GM12891 (cell line): ENCODE measurements at places on chromosomes 16 and 17.

GRCh38 chr16:56938664-56939513, 6.9 kb downstream of the HERPUD1 start:
- no peak for DNase-seq

DNA sequence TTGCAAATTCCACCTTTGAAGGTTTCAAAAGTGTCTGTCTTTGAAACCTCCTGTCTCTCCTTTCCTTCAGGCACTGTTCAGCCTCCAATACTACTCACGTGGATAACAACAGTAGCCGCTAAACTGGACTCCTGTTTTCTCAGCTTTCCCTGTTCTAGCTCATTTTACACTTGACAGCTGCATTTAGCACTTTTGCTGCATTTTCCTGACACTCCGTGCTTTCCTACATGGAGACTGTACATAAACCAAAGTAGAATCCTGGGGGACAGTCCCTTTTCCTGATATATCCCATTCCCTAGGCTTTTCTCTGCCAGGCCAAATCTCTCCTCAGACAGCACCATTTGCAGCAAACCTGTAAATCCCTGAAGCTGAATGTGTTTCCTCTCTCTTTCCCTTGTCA, 3.6 kb downstream of the CCL5 start:
- DNase-seq = no peak

DNA sequence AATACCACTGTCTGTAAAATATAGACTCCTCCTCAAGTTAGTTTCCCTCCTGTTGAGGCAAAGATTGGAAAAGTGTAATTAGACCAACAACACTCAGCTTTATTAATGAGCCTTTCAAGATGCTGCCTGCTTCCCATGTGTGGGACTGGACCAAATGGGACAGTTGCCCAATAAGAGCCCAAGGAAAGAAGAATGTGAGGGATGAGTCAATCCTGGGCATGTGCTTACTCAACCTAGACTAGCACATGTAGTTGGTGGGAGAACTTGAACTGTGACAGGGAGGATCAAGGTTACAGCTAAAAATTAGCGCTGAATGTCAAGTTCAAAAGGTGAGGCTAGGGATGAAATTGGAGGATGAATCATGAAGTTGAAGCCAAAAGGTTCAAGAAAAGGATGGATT, 435.5 kb downstream of the CA10 start:
- DNase-seq = no peak

- no peak for DNase-seq
Observed at GRCh38 chr17:36594626-36595401, 3.1 kb downstream of the DHRS11 start.

DNA sequence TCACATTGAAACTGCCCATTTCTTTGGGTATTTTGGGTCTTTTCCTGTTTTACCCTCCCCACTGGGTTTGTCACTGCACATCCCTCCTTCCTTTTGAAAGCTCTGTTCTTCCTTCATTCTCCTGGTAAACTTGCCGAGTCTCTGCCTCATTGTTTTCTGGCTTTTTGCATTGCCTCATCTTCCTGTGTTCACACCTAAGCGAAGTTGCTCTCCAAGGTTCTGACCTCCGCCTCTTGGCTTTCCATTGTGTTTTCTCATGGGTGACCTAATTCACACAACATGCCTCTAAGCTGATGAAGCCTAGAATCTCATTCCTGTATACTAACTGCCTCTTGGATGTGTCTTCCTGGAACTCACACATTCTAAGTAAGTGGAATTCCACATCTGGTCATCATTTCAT, 1096.1 kb upstream of the EEF2KMT start:
- DNase-seq = no peak

- DNase-seq = no peak
Observed at GRCh38 chr16:53091466-53092211, 36.8 kb downstream of the CHD9 start.

GRCh38 chr17:38600906-38601305, 4.8 kb downstream of the SRCIN1 start:
- no peak for DNase-seq

- no peak for DNase-seq
Observed at GRCh38 chr17:80885947-80886582, 105.6 kb upstream of the CHMP6 start.

- peak; percentile 96 for DNase-seq
Observed at GRCh38 chr17:44210342-44211192, 8.9 kb downstream of the UBTF start.

- DNase-seq = no peak
Observed at GRCh38 chr17:6456321-6456720, 12.1 kb downstream of the PIMREG start.

DNA sequence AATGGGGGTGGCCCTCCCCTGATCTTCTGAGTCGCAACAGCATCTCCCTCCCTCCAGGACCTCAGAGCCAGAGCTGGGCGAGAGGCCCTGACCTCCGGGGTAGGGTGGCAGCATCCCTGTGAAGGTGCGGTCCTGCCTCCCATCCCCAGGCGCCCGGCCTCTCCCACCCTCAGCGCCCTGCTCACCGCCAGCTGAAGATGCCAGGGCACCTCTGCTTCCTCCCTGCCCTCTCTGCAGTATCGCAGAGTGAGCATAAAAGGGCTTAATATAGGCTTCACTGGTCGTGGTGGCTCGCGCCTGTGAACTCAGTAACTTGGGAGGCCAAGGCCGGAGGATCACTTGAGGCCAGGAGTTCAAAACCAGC, 10.7 kb upstream of the MPP2 start:
- no peak for DNase-seq

GRCh38 chr16:86714166-86714565, 135.8 kb downstream of the FOXL1 start:
- no peak for DNase-seq

GRCh38 chr16:88192601-88193000, 190.2 kb upstream of the ZNF469 start:
- DNase-seq = no peak

DNA sequence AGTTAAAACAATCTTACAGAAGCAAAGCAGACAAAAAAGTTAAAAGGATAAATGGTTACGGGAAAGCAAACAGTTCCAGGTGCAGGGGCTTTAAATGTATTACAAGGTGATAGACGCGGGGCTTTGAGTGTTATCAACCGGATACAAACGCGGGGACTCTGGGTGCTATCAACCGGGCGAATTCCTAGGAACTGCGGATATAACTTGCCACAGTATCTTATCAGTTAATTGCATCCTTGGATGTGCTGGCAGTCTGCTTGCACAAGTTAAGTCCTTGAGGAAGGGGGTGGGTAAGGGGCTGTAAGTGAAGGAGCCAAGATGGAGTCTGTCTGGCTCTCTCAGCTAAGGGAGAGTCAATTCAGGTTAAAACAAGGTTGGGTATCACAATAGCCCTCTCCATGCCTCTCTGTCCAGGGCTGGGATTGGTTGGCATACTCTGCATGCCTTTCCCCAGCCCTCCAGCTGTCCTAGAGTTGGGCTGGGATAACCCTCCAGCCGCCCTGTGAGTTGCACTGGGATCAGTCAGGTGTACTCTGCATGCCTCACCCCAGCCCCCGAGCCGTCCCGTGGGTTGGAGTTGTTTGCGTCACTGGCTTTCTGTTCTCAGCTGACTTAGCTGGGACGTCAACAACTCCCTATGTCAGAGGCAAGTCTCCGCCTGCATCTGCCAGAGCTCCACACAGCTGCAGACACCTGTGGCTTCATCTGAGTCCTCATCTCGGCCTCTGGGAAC, 40.9 kb downstream of the TMEM235 start:
- DNase-seq = no peak

- no peak for DNase-seq
Observed at GRCh38 chr17:56723421-56723820, 110.3 kb downstream of the C17orf67 start.

DNA sequence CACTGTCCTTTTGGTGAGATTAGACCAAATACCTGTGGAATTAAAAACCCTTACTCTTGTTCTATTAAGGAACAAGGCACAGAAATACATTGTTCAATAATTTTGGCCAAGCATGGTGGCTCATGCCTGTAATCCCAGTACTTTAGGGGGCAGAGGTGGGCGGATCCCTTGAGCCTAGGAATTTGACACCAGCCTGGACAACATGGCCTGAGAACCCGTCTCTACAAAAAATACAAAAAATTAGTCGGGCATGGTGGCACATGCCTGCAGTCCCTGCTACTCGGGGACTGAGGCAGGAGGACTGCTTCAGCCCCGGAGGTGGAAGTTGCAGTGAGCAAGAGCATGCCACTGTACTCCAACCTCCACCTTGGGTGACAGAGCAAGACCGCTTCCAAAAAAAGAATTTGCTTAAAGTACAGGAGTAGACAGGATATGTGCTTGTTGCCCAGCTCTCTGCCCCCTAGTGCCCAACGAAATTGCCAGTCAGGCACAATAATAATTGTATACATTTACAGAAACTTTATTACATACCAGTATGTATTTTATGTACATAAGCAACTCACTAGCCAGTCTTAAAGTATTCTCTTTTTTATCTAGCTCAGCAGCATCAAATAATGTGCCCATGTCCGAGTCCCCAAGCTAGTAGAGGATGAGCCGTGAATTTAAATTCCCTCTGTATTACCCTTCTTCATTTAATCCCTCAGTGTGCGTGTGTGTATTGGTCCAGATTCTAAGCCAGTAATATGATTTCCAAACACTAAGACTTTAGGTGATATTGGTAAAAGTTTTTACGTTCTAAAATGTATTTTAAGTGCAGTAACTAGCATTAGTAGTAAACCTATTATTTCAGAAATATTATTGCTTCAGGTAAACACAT, 1.4 kb downstream of the THUMPD1 start:
- DNase-seq = no peak

- DNase-seq = no peak
Observed at GRCh38 chr17:35256629-35257028, 13.8 kb downstream of the SLFN5 start.

GRCh38 chr16:22874394-22874793, 60.4 kb downstream of the HS3ST2 start:
- no peak for DNase-seq

DNA sequence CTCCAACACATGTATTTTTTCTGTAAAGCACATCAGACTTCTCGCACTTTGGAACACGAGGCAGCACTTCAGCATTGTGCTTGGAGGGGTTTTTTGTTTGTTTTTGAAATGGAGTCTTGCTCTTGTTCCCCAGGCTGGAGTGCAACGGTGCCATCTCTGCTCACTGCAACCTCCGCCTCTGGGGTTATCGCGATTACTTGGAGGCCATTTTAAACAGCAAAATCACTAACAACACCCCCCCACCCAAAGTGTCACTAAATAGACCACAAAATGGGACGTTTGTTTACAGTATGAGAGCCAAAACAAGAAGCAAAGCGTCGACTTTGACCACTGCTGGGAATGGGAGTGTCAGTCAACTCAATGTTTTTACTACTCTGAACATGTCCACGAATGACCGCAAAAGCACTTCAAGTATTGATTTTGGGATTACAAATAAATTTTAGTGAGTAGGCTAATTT, 9.0 kb upstream of the C16orf87 start:
- no peak for DNase-seq

GRCh38 chr16:53055541-53056391, 975 bp downstream of the CHD9 start:
- no peak for DNase-seq

DNA sequence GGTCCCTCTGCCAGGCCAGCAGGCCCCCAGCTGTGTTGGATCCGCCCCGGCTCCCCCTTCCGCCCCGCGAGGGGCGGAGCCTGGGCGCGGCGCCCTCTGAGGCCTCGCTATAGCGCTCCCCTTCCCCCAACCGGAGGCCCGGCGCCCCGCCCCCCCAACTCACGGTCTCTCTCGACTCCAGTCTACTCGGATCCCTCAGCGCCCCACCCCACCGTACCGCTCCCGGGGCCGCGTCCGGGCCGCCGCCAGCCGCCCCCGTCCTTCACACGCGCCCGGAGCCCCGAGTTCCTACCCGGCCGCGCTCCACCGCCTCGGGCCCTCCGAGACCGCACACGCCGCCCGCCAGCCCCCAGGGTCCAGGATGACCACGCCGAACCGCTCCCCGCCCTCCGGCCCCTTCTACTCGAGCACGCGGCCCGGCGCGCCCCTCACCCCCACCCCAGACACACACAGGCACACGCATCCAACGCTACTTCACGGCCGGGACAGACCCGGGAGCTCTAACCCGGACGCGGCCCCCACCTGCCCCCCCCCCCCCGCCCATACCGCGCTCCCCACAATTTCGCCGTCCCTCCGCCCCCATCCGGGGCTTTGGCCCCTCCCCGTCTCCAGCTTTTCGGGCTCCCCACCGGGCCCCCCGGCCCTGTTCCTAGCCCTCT, 1.4 kb downstream of the PHF23 start:
- DNase-seq = peak; percentile 71

GRCh38 chr17:62819511-62820221, 11.6 kb upstream of the MARCHF10 start:
- no peak for DNase-seq

DNA sequence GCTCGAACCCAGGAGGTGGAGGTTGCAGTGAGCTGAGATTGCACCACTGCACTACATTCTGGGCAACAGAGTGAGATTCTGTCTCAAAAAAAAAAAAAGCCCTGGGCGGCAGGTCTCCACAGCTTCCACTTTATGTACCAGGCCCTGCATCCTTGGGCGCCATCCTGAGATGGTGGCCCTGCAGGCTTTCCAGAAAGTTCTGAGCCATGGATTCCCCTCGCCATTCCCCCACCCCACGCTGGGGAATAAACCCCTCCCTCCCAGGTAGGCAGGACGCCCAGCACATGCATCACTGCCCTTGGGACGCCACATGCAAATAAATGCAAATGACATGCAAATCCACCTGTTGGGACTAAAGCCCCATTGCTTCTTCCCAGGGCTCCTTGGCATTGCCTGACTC, 13.8 kb upstream of the ZNF469 start:
- DNase-seq = no peak

DNA sequence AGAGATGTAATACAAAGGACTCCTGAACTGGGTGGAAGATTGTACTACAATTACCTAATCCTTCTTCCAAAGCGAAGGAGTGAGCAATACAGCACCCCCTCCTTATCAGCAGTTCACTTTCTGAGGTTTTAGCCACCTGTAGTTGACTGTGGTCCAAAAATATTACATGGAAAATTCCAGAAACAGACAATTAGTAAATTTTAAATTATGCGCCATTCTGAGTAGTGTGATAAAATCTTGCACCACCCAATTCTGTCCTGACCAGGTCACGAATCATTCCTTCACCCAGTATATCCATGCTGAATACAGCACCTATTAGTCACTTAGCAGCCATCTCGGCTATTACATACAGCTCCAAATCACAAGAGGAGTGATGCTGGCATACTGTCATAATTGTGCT, 23.2 kb downstream of the VPS53 start:
- no peak for DNase-seq
